HCT116 (cell line): ENCODE measurements at places on chromosomes 5 and 9. TPM values are rescaled to one million over a fixed set of nuclear protein-coding genes. Genes with fewer than 3 reads are reported as not detected.

Gene TEK
- total RNA-seq: 0.15 TPM

Gene SHROOM1
- total RNA-seq: 9.5 TPM

Gene PRDM9
- not detected for total RNA-seq

Gene CTSV
- total RNA-seq: 15.5 TPM

Gene PCDH1
- 24.2 TPM for total RNA-seq

Gene CA9
- total RNA-seq: 8.5 TPM

Gene FLT4
- total RNA-seq: 0.17 TPM

Gene RGS7BP
- not detected for total RNA-seq

Gene DNAH5
- 0.37 TPM for total RNA-seq

Gene PLCXD3
- total RNA-seq: not detected

Gene BHMT
- total RNA-seq: 0.44 TPM

Gene FIBCD1
- total RNA-seq: 26.1 TPM

Gene MOB3B
- total RNA-seq: 1.2 TPM

Gene TRIM14
- 24.4 TPM for total RNA-seq

Gene KCNV2
- not detected for total RNA-seq

Gene PAX5
- total RNA-seq: 0.17 TPM

Gene C5orf47
- not detected for total RNA-seq

Gene SLC45A2
- total RNA-seq: not detected

Gene SPINK13
- not detected for total RNA-seq

Gene ERAP2
- 2.2 TPM for total RNA-seq

Gene IRX2
- total RNA-seq: not detected

Gene WDR31
- total RNA-seq: 5.9 TPM

Gene PCDHB8
- total RNA-seq: not detected

Gene RANBP6
- total RNA-seq: 12.7 TPM

Gene CD180
- not detected for total RNA-seq

Gene SMIM15
- 83.9 TPM for total RNA-seq
